Caudate nucleus (tissue), 63 donors: ENCODE measurements at places on chromosomes 11 and 22.

DNA sequence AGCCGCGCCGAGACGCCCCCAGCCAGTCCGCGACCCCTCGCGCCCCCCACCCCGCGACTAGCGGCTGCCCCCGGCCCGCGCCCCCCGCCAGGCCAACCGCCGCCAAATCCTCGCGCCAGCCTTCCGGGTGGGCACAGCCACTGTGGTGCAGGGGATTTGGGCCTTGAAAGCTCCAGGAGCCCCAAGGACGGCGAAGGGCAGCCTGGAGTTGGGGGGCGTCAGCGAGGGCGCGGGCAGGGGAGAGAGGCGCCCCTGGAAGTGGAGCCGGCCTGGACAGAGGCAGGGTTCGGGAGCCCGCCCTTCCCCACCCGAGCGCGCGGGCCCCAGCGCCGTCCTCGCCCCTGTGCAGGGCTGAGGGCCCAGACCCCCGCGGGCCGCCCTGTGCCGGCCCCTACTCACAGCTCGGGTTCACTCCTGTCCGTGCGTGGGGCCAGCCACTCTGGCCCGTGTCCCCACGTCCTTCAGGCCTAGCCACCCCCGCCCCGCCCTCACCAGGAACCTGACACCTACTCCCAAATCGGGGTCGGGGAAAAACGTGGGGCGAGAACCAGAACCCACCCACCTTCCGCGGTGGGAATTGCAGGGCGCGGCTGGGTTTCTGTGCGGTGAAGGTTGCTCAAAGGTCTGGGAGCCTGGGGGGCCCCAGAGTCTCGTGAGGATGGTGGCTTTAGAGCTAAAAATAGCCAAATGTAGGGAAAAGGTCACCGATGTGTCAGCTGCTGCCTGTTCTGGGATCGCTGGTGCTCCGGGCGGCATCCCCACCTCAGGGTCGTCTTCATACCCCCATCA lies at the start of gene CPT1B:
TSS of gene CPT1B (minus strand) at position 441 of the 789 bp plus-strand sequence. CDS start 512 bp downstream, outside the sequence.
- no peak for DNase-seq

GRCh38 chr11:104898685-104899013 lies 389 bp upstream of the CASP12 start:
- DNase-seq = no peak

DNA sequence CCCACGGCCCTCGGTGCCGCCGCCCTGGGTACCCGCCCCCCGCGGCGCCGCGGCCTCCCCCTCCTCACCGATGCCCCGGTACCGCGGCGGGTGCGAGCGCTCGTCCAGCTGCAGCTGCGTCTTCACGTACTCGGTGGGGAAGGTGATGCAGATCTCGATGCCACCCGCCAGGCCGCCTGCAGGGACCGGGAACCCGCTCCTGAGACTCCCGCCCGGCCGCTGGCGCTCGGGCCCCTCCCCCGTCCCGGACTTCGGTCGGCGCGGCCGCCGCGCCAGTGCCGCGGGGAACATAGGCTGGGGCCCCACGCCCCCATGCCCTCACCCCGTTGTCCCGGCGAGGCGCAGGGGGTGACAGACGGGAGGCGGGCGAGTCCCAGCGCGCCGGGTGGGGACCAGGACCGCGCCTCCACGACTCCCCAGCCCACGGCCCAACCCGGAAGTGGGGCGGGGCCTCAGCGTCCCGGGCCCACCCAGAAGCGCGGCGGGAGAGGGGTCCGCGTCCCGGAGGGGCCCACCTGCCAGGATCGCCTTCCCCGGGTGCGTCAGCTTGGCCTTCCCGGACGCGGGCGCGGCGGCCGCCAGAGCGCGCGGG lies 375 bp downstream of the SLC25A1 start:
- no peak for DNase-seq

- DNase-seq = no peak
Measured at GRCh38 chr22:37396488-37397084, 30.7 kb downstream of the ELFN2 start.

GRCh38 chr22:19960491-19961200 lies 19.0 kb upstream of the TXNRD2 start:
- DNase-seq = no peak

GRCh38 chr11:73197348-73197747 lies 20.7 kb upstream of the P2RY2 start:
- DNase-seq = no peak

DNA sequence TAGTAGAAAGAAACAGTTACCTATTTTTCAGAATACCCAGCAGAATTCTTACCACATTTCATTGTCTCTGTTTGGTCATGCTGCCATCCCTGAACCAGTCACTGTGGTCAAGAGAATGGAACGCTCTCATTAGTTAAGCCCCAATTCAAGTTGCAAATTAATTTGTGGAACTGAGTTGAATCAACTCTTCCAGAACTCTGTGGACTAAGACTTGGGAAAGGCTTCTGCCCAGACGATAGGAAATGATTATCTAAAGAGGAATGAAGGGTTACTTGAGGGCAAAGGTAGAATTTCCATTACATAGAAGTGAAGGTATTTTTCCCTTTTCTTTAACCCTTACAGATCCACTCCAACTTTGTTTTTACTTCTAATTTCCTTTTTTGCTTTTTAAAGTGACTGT lies 286.4 kb downstream of the DYNC2H1 start:
- DNase-seq = no peak

- DNase-seq = no peak
Measured at GRCh38 chr22:26983311-26983710, 325.9 kb downstream of the MIAT start.

DNA sequence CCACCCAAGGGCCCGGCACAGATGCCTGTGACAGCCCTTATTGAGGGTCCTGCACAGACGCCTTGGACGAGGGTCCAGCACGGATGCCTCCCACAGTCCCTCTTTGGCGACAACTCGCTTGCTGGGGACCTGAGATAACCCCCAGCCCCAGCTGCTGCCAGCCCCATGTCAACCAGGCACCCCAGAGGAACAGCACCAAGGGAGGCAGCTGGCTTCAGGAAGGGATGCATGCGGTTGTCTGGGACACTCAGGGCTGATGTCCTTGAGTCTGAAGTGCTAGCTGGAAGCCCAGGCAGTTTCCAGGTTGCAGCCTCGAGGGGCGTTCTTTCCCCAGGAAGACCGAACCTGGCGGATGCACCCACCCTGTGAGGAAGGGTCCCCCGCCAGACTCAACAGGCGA lies 33.8 kb downstream of the MOB2 start:
- DNase-seq = no peak

DNA sequence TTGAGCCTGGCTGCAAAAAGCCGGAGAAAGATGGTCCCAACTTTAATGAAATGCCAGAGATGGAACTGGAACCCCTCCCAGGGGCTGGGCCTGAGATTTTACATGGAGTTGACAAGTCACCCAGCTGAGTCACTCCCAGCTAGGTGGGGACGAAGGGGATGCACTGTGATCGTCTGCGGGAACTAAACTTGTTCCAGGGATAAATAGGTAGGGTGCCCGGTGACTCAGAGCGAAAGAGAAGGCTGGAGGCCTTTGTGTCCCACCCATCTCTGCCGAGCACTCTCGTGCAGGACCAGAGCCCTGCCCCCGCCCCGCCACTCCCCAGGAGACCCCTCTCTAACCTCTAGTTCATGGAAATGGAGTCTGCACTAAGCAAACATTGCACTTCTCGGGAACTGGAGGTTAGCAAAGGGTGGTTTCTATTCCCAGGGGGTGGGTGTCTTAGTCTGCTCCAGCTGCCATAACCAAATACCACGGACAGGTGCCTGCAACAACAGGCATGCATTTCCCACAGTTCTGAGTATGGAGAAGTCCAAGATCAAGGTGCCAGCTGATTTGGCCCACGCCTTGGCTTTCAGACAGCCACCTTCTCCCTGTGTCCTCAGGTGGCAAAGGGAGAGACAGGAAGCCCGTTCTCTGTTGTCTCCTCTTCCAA lies 60.7 kb upstream of the FADD start:
- no peak for DNase-seq

DNA sequence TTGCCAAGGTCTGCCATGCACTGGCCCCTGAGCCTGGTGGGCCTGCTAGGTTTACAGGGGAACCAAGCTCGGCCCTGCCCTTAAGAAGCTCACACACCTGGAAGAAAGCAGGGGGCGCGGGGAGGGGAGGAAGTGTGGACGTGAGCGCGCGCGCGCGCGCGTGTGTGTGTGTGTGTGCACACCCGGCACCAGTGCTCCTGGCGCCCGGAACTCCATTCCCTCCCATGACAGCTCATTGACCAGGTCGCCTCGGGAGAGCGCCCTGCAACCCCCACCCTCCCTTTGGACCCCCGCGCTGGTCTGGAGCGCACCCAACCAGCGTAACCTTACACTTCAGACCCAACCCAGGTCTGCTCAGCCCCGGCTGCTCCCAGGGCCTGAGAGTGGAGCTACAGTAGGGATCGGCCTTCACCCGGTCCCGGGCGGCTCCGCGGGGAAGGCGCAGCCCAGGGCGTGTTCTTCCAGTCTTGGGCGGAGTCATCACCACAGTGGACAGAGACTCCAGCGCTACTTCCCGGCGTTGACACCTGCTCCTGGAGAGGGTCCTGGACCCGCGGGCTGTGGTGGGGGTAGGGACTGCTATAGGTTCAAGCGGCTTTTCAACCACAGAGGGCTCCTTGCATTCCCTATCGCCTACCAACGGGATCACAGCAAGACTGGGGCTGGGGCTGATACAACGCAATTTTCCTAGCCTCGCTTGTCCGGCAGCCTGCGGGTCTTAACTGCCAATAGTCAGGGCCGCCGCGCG lies 1.5 kb downstream of the GALNT18 start:
- no peak for DNase-seq

- DNase-seq = no peak
Measured at GRCh38 chr11:62115085-62115694, 8.6 kb upstream of the INCENP start.

- DNase-seq = no peak
Measured at GRCh38 chr11:120510406-120511115, 987 bp upstream of the GRIK4 start.

DNA sequence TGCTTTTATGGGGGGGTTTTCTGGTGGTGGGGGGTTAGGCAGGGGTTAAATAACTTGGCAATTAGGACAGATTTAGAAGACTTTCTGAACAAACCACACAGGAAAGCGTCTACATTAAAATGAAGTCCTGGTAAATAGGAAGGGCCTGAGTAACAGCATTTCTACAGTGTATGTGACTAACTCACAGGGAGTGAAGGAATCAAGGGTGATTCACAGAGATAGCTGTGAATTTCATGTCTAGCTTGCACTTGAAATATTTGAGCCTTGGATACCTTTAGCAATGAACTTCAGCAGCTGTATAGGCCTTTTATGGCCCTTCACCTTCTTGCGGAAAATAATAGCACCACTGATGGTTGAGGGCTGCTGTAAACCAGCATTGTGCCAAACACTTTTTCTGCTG lies 26.1 kb upstream of the LDHA start:
- no peak for DNase-seq

DNA sequence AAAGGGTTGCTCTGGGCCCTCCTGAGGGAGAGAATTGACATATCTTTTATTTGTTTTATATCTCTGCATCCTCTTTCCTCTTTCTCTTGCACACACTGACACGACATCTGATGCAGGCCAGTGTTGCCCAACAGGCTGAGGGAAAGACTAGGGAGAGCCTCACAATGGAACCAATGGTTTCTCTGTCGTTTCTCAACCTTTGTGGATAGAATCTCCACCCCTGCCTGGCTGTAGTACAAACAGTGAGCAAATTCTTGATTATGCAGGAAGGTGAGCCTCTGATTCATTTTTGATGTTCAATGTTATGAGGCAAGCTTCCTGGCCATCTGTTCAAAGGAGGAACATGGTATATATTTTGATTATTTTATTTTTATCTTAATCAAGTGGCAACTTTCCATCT lies 49.8 kb upstream of the PLET1 start:
- no peak for DNase-seq

- DNase-seq = no peak
Measured at GRCh38 chr22:22195265-22196017, 49.1 kb upstream of the VPREB1 start.

DNA sequence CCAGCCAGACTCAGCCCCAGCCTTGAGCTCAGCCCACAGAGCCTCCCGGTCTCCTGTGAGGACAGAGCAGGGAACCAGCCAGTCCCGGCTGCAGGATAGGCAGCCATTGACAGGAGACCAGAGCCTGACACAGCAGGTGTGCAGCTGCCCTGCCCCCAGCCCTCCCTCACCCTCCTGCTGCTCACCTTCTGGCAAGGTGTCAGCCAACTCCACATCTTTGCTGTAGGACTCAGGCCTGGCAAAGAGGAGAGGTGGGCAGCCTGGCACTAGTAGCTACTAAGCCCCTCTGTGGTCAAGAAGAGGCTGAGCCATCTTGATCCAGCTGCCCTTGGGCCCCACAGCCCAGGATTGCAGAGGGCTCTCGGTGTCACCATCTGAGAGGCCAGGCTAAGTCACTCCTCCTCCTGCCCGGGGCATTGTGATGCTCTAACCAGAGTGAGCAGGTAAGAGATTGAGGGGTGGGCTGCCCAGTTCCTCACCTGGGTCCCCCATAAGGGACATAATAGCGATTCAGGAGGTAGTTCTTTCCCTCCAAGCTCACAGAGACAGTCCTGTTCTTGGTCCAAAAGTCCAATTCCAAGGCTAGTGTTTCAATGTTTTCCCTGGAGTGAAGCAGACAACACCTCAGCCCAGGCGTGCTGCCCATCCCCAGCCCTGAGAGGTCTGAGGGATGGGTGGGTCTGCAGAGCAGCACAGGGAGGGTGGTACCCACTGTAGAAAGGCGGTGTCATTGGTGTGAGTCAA lies 18.6 kb downstream of the TREH start:
- no peak for DNase-seq

DNA sequence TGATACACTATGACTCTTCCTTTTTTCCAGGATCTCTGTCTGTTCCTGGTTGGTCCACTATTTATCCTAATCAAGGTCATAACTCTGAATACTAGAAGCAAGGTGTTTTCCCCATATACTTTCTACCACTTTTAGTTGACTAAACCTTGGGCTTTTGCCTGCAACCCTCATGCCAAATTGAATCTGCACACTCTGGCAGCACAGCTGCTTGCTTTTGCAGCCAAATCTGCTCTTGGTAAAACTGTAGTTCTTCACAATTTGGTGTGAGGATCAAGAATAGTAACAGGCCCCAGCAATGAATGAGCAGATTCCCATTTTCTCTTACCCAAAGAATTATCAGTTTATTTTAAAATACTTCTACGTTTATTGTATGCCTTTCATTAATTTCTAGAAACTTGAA lies 586.5 kb upstream of the CNTN5 start:
- no peak for DNase-seq

DNA sequence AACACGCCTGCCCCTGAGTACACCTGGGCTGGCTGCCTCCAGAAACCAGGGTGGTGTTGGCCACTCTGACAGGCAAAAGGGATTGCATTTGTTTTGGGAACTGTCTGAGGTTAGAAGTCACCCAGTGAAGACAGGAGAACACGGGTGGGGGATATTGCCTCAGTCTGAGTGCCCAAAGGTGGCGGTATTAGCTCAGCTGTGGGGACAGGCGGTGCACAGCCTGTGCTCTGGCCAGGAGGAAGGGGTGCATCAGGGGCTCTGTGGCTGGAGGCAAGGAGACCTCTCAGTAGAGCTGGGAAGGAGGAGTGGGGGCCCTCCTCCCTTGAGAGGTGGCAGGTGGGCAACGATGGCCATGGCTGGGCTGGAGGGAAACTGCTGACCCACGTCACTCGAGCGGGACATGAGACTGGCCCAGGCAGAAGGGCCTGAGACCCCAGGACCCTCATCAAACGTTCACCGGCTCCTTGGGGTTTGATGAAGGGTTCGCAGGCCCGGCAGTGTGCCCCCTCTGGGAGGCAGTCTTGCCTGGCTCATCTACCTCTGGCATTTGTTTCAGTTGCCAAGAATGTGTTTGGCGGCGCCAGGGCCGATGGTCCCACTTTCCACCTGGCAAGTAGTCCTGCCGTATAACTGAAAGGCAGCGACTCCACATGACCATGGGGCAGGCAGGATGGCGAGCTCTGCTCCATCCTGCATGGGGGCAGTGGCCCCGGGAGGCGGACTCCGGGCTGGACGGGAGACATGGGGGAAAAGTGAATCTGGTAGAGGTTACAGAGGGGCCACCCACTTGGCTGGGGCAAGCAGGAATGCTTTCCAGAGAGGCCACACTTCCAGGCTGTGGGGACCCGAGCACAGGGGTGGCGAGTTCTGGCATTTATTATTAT lies 52.8 kb upstream of the SMIM38 start:
- no peak for DNase-seq
